ENCODE measurements at places on chromosomes 12 and 14.

GRCh38 chr14:54936816-54937215, 34.2 kb upstream of the GCH1 start:
- DNase-seq = no peak

DNA sequence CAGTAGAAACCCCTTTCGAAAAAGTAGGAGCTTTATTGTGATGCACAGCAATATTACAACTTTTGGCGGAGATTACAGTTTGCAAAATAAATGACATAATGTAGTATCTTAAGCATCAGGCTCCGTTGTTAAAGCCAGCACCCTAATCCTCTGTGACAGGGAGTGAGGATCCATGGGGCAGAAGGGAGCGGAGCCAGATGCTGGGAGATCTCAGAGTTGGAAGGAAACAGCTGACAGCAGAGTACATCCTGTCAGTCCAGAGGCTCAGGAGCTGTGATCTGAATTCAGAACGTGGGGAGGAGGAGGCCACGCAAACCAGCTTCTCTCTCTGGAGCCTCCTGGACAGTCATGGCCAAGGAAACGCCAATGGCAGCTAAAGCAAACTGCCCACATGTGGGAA, 55.7 kb downstream of the TMTC1 start:
- no peak for DNase-seq

GRCh38 chr12:11861155-11861863, 209.4 kb upstream of the BCL2L14 start:
- no peak for DNase-seq

DNA sequence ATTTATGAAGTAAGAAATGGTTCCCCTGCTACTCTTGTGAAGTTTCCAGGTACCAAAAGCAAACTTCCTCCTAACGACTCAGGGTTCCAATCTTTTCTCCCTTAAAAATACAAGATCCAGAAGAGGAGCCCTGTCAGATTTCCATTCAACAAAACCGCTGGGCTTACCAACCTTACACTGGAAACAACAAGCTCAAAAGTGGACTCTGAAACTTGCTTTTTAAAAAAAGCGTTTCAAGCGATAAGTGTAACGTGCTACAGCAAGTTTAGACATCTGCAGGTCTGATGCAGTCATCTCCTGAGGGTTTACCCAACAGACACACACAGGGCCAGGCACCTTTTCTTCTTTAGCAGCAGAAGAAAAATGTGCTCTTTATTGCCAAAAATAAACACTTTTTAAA, 6.9 kb upstream of the CREBL2 start:
- no peak for DNase-seq

DNA sequence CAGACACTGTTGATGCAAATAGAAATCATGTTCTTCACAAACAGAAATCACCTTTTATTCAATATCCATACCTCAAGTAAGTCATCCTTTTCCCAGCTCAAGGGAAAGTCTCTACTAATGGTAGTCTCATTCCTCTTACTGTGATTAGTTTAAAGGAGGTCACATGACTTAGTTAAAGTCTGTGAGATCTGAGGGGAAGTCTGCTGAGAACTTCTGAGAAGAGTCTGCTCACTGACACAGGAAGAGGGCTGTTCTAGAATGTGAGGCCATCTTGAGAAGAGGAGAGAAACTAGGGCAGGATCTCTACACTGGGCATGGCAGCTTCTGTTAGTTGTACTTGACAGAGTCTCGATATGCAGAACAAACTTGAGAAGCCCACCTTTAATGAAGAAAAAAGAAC, 146.8 kb downstream of the C12orf42 start:
- no peak for DNase-seq

DNA sequence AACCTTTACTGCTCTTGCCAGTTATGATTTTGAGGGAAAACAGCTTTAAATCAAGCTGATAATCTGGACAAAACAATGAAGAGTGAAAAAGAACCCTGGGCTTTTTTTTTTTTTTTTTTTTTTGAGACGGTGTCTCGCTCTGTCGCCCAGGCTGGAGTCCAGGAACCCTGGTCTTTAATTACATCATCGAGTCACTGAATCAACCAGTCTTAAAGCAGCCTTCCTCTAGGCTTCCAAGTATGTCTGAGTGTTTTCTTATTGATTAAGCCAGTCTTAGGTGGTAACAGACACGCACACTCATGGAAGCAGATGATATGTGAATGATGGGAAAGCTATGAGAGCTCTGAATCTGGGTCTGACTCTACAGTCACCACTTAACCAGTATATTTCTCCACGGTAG, 5.9 kb upstream of the VCPKMT start:
- no peak for DNase-seq

GRCh38 chr12:53983568-53983949, 1.4 kb upstream of the HOXC10 start:
- DNase-seq = no peak

DNA sequence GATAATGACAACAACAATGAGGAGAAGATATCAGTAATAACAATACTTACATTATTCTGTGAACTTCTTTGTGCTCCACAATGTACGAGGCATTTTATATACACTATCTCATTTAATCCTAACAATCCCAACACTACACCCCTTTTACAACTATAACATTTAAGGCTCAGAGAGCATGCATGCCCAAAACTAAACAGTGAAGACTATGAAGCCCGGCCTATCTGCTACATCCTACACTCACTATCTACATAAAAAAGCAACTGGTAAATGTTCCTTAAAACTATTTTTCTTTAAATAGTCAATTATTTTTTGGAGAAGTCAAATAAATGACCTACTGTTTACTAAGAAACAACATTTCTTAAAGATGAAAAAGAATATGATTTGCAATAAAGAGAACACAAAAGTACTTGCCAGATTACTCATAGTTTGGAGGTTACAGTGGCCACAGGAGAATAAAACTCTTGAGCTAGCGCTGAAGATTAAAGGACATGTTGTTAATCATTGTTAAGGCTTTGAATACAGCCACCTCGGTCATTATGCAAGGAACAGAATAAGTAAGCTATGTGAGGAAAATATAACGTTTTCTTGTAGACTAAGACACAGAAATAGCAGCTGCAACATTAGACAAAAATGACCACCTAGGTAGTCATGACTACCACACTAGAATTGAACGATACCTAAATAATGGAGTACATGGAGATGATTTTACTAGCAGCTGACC, 56.7 kb downstream of the EPS8 start:
- DNase-seq = peak; percentile 4

DNA sequence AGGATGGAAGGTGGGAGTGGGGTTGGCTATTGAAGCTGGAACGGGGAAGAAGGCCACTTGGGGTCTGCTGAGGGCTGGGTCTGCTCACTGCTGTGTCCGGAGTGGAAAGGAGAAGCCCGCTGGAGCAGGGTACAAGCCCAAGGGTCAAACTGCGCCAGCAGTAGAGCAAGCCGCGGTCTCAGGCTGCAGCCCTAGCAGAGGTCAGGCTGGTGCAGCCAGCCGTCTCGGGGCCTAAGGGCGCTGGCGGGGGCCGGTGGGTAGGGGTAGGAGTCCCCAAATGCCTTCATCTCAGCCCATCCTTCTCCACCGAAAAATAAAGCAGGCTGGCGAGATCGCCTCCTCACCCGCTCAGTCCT, 718 bp upstream of the JDP2 start:
- DNase-seq = peak; percentile 60
